Karpas-422 (cell line): ENCODE measurements at places on chromosomes 7 and 10.

DNA sequence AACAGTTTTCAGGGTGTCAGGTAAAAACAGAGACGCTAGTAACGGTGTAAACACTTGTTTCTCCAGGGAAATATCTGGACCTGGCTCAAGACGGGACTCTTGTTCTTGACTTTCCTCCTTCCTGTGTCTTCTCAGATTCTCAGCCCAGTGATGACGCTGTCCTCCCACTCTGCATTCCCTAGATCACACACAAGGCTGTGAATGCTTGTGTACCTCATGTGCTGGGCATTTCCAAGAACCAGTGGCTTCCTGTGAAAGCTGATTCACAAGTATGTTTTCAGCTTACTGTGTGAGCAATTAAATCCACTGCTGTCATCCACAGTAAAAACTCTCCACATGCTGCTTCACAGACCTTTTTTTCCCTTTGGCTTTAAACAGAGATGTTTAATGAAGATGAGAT lies 193.8 kb upstream of the DPP6 start:
- H3K27ac ChIP-seq: no peak overlapping the region
- H3K4me1 ChIP-seq: no peaks in the 10 kb centered on the region
- H3K27me3 ChIP-seq: no peaks in the 10 kb centered on the region
- no peak for DNase-seq
- H3K4me3 ChIP-seq: no peak overlapping the region
- H3K36me3 ChIP-seq: no peaks in the 10 kb centered on the region

GRCh38 chr7:102119925-102120324 lies 166.7 kb upstream of the SH2B2 start:
- H3K4me3 ChIP-seq: no peak overlapping the region
- H3K27ac ChIP-seq: no peak overlapping the region
- peaks cover 39% of the 10 kb centered on the region for H3K4me1 ChIP-seq
- H3K27me3 ChIP-seq: no peaks in the 10 kb centered on the region
- DNase-seq: no peak
- 0 out of 2 replicates have a peak, but pooled peaks cover 6% of the 10 kb centered on the region for H3K36me3 ChIP-seq

DNA sequence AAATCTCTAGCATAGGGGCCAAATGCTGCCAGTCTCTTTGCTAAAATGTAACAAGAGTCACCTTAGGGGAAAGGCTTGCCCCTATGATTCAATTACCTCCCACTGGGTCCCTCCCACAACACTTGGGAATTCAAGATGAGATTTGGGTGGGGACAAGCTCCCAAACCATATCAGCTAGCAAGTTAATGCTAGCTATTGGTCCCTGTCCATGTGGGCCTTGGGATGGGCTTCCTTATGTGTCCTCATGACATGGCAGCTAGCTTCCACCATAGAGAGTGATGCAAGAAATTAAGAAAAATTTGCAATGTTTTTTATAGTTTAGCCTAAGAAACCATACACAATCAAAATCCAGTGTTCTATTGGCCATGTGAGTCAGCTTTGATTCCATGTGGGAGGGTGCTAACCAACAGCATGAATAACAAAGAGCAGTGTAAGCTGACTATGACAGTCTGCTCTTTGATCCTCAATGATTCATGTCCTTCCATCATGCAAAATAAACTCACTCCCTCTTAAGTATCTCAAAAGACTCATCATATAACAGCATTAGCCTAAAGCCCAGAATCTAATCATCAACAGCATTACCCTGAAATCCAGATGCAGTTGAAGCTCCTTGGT lies 21.7 kb upstream of the ZNF365 start:
- H3K4me1 ChIP-seq: no peaks in the 10 kb centered on the region
- DNase-seq: no peak
- no peaks in the 10 kb centered on the region; the same call in 1 of the 2 replicates for H3K27me3 ChIP-seq
- no peak overlapping the region for H3K27ac ChIP-seq
- no peak overlapping the region for H3K4me3 ChIP-seq

DNA sequence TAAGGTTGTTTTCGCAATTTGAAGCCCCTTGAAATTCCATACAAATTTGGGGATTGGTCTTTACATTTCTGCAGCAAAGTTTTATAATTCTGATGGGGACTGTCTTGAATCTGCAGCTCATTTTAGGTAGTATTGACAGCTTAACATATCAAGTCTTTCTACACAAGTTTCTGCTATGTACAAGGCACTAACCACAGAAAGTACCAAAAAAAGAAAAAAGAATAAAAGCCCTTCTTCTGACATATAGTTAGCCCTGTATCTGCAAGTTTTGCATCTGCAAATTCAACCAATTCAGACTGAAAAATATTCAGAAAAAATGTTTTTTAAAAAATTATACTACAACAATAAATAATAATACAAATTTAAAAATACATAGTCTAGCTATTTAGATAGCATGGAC lies 15.3 kb downstream of the POT1 start:
- no peak overlapping the region for H3K27ac ChIP-seq
- DNase-seq: no peak
- no peak overlapping the region for H3K4me3 ChIP-seq
- peaks cover 13% of the 10 kb centered on the region; the same call in 1 of the 2 replicates for H3K36me3 ChIP-seq
- no peaks in the 10 kb centered on the region for H3K27me3 ChIP-seq

- no peaks in the 10 kb centered on the region for H3K4me1 ChIP-seq
- no peak overlapping the region for H3K4me3 ChIP-seq
- no peak for DNase-seq
- H3K36me3 ChIP-seq: no peaks in the 10 kb centered on the region
Measured at GRCh38 chr10:112790030-112790429, 160.0 kb upstream of the TCF7L2 start.

GRCh38 chr7:46881507-46882127 lies 700.3 kb downstream of the TNS3 start:
- no peaks in the 10 kb centered on the region for H3K27me3 ChIP-seq
- no peaks in the 10 kb centered on the region for H3K36me3 ChIP-seq
- no peak overlapping the region for H3K27ac ChIP-seq
- no peak for DNase-seq

DNA sequence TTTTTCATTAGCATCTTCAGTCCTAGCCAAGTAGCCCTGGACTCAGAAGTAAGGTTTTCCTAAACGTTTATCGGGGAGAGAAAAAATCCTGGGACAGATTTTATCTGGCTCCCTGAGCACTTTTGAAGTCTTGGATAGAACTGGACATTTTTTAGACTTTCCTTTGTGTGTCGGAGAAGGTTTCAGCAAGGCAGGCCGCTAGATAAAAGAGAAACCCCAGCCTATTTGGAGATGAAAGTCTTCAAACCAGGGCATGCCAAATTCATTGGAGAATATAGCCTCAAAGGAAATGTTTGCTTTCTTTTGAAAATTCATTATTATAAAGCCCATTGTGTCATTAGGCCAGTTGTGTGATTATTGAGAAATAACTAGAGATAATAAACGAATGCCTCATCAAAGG lies 228.1 kb downstream of the BAMBI start:
- no peak for DNase-seq
- no peak overlapping the region for H3K27ac ChIP-seq
- no peaks in the 10 kb centered on the region for H3K27me3 ChIP-seq
- no peaks in the 10 kb centered on the region for H3K36me3 ChIP-seq
- no peaks in the 10 kb centered on the region for H3K4me1 ChIP-seq

GRCh38 chr7:102426268-102427018 lies 6.9 kb upstream of the ORAI2 start:
- no peak overlapping the region for H3K4me3 ChIP-seq
- H3K4me1 ChIP-seq: peaks cover under 1% of the 10 kb centered on the region
- H3K27ac ChIP-seq: no peak overlapping the region
- H3K27me3 ChIP-seq: no peaks in the 10 kb centered on the region

DNA sequence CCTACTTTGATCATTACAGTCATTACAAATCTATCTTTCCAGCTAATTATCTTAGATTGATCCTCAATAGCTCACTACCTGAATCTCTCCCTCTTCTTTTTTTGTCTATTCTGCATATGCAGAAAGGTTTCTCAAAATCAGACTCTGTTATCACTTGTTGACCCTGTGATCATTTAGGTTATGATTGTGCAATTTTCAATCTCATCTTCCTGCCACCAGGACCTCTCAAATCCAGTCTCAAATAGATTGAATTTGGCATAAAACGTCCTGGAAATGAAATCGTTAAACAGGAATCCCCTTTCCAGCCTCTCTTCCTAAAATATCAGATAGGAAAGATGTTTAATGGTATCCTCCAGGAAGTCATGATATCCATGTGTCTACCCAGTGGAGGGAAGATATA lies 96.6 kb downstream of the ST8SIA6 start:
- no peak overlapping the region for H3K27ac ChIP-seq
- no peaks in the 10 kb centered on the region; the same call in 1 of the 2 replicates for H3K27me3 ChIP-seq
- no peaks in the 10 kb centered on the region for H3K4me1 ChIP-seq
- DNase-seq: no peak
- H3K36me3 ChIP-seq: no peaks in the 10 kb centered on the region
